ENCODE measurements at places on chromosomes 5 and 9. TPM values are rescaled to one million over a fixed set of nuclear protein-coding genes. Genes with fewer than 3 reads are reported as not detected.

MEIKIN gene
- not detected for total RNA-seq

DNA sequence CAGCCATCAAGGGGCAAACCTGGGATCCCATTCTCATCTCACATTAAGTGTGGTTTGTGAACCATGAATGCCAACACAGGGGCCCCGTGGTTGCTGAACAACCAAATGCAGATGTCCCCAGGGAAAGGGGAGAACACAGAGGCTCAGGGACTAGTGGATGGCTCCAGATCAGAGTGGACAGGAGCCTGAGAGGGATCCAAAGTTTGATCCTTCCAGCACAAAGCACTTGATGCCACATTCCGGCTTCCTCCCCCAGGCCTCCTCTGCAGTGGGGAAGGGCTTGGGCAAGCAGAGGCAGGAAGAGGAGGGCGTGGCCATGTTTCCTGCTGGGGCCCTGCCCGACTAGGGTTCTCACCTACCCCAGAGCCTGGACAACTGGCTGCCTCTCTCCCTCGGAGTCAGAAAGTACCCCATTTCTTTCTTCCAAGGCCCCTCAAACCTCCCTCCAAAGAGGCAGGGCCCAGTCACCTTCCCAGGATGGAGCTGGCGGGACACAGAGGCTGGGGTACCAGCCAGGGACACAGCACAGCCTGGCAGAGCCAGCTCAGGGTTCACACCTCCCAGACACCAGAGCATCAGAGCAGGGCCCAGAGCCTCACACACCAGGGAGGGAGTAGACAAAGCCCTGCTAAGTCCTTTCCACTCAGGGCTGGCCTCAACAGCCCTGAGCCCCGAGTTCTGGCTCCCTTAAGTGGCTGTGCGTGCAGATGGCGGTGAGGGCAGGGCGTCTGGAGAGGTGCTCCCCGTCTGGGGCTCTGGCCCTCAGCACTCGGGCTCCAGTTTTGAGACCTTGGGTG is 4.3 kb upstream of the RNF44 start:
- H3K36me3 ChIP-seq, result no peaks in the 10 kb centered on the region
- H3K27me3 ChIP-seq, result no peaks in the 10 kb centered on the region
- no peak overlapping the region for H3K4me3 ChIP-seq
- H3K27ac ChIP-seq, result no peak overlapping the region
- H3K4me1 ChIP-seq, result peaks cover 38% of the 10 kb centered on the region

- no peaks in the 10 kb centered on the region for H3K36me3 ChIP-seq
- H3K4me3 ChIP-seq, result no peak overlapping the region
- DNase-seq, result no peak
- H3K4me1 ChIP-seq, result peaks cover 2% of the 10 kb centered on the region
Measured at GRCh38 chr5:179486596-179487051, 63.7 kb upstream of the RUFY1 start.

GRCh38 chr9:123710299-123710698 is 219.6 kb downstream of the DENND1A start:
- no peaks in the 10 kb centered on the region for H3K27me3 ChIP-seq
- no peak for DNase-seq
- H3K4me3 ChIP-seq, result no peak overlapping the region
- no peaks in the 10 kb centered on the region for H3K4me1 ChIP-seq

GRCh38 chr9:98930792-98931191 is 12.9 kb upstream of the COL15A1 start:
- no peaks in the 10 kb centered on the region for H3K27me3 ChIP-seq
- H3K4me1 ChIP-seq, result no peaks in the 10 kb centered on the region
- no peak overlapping the region for H3K27ac ChIP-seq
- H3K4me3 ChIP-seq, result no peak overlapping the region
- DNase-seq, result no peak
- H3K36me3 ChIP-seq, result no peaks in the 10 kb centered on the region

ENHO gene
- not detected for total RNA-seq

DNA sequence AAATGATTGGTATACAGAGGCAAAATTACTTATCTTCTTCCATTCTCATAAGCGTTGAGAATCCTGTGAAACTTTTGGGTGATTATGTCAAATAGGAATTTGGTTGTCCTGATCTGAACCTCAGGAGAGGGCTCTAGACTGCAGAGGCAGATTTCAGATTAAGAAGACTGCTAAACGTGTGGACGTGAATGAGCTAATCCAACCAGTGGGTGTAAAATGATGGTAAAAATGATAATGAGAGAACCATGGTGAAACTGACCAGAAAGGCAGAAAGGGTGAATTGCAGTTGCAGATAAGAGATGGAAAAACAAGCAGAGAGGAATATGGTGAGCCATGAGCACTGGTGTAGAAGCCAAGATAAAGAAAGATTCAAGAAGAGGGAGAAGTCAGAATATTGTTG is 1200.2 kb upstream of the CDH6 start:
- H3K36me3 ChIP-seq, result no peaks in the 10 kb centered on the region
- DNase-seq, result no peak
- H3K4me3 ChIP-seq, result no peak overlapping the region
- no peak overlapping the region for H3K27ac ChIP-seq

DNA sequence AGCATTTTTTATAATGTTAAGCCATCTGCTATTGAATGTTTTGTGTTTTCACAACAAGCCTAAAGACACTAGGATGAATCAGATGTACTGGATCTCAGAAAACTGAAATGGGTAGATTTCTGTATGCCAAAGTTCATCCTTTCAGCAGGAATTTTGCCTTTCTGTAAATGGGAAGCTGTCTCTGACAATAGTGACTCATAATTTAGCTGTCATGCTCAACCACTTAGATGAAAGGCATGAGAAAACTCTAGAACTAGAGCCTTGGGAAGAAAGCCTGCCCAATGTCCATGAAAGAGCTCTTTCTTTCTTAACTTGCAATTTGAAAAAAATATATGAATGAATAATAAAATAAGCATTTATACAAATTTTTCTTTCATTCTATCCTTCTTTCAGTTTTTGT is 616.0 kb upstream of the EDIL3 start:
- no peaks in the 10 kb centered on the region for H3K36me3 ChIP-seq
- H3K4me1 ChIP-seq, result no peaks in the 10 kb centered on the region

- no peak overlapping the region for H3K4me3 ChIP-seq
- H3K36me3 ChIP-seq, result no peaks in the 10 kb centered on the region
- no peak overlapping the region for H3K27ac ChIP-seq
Measured at GRCh38 chr5:61854531-61854930, 451.5 kb upstream of the KIF2A start.

CTNND2 gene
- not detected for total RNA-seq

GRCh38 chr9:117205806-117206205 is 209.1 kb downstream of the ASTN2 start:
- no peak for DNase-seq
- no peak overlapping the region for H3K27ac ChIP-seq
- H3K27me3 ChIP-seq, result no peaks in the 10 kb centered on the region
- no peaks in the 10 kb centered on the region for H3K4me1 ChIP-seq
- H3K4me3 ChIP-seq, result no peak overlapping the region
- no peaks in the 10 kb centered on the region for H3K36me3 ChIP-seq

ARSI gene
- total RNA-seq, result not detected

PAEP gene
- total RNA-seq, result not detected

- no peak for DNase-seq
- no peak overlapping the region for H3K4me3 ChIP-seq
- no peaks in the 10 kb centered on the region for H3K36me3 ChIP-seq
- no peak overlapping the region for H3K27ac ChIP-seq
Measured at GRCh38 chr9:6973762-6974161, 216.0 kb downstream of the KDM4C start.

- H3K4me3 ChIP-seq, result no peak overlapping the region
- no peaks in the 10 kb centered on the region for H3K27me3 ChIP-seq
- no peak overlapping the region for H3K27ac ChIP-seq
- DNase-seq, result no peak
- peaks cover 6% of the 10 kb centered on the region for H3K4me1 ChIP-seq
- H3K36me3 ChIP-seq, result no peaks in the 10 kb centered on the region
Measured at GRCh38 chr5:139387611-139388197, 2.0 kb downstream of the MZB1 start.

DNA sequence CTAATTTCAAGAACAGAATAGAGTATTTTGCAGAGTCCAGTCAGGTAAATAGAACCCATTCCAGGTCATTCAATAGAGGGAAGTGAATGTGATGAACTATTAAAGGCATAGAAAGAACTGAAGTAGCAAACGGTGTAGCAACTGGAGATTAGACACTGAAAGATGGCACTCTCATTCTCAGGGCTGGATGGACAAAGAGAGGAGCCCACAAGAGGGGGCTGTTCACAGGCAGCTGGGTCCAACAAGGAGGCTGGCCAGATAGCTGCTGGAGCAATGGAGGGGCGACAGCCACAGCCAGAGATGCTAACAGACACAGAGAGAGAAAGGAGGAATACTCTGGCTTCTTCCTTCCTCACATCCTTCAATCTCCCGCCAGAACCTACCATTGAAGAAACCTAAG is 93.1 kb upstream of the SMARCA2 start:
- no peak overlapping the region for H3K4me3 ChIP-seq
- H3K4me1 ChIP-seq, result no peaks in the 10 kb centered on the region
- H3K27me3 ChIP-seq, result no peaks in the 10 kb centered on the region
- no peak overlapping the region for H3K27ac ChIP-seq
- no peak for DNase-seq

DNA sequence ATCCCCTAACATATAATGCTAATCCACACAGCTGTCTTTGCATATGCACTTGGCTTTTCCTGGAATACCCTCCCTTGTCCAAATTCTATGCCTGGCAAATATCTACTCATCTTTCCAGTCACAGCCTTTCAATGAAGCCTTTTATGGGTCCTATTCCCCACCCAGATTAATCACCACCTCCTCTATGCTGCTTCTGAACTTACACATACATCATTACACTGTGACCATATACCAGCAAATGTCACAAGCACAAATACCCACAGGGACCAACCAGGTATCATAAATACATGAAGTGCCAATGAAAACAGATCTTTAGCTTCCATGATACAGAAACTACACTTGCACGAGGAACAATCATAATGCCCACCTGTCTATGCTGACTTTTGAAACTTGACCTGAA is 22.3 kb downstream of the LPAR1 start:
- no peak overlapping the region for H3K4me3 ChIP-seq
- DNase-seq, result no peak
- H3K4me1 ChIP-seq, result no peaks in the 10 kb centered on the region
- H3K36me3 ChIP-seq, result no peaks in the 10 kb centered on the region
- no peak overlapping the region for H3K27ac ChIP-seq

DNA sequence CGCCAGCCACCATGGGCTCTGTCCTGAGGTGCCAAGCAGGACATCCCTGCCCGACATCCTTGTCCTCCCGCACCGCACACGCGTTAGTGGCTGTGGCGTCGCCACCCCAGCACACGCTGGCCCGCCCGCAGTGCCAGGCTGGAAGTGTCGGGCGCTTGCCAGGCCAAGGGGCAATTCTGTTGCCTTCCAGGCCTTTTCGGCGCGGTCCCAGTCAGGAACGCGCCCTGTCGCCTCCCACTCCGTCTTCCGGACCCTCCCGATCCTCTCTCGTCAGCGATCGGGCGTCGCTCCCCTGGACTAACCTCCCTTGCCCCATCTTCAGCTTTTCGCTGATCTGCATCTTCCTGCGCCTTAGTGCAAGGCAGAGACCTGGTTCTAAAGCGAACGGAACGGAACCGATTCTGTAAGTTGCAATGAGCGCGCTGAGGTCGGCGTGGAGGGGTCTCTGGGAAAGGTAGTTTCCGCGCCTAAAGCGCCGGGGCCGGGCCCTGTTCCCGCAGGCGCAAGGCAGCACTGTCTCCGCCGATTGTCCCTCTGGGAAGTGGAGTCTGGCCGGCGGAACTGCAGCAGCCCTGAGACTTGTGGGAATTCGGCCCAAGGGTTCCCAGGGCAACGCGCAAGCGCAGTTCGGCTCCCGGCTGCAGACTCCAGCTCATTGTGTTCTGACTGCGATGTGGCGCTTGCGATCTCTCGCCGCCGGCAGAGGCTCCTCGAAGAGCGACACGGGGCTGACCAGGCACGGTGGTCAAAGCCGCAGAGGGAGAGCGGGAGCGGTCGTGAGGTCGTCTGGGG is at the start of gene ZNF454:
Gene ZNF454, plus strand, starts transcription at position 630 of the 792 bp plus-strand sequence. CDS start 1,594 bp downstream, outside the sequence.
- H3K4me3 ChIP-seq, result no peak within 1 kb of the TSS
- H3K36me3 ChIP-seq, result no peaks in the 10 kb centered on the region
- peak; percentile 35 for DNase-seq
- no peaks in the 10 kb centered on the region for H3K27me3 ChIP-seq
- H3K27ac ChIP-seq, result no peak within 1 kb of the TSS
- H3K4me1 ChIP-seq, result no peaks in the 10 kb centered on the region

FBLL1 gene
- 0.44 TPM for total RNA-seq
